ENCODE measurements at places on chromosomes 2 and 18.
A peak's percentile ranks its signal among the peaks of the same experiment; 100 is the strongest.

- no peak for DNase-seq
Observed at GRCh38 chr2:104793966-104794365, 59.9 kb upstream of the POU3F3 start.

- peak; percentile 39 for DNase-seq
Observed at GRCh38 chr2:241859436-241860183, 916 bp upstream of the PDCD1 start.

GRCh38 chr2:97749581-97749980 is 36.2 kb downstream of the ZAP70 start:
- DNase-seq: no peak

- DNase-seq: no peak
Observed at GRCh38 chr2:197072533-197072932, 146.0 kb upstream of the PGAP1 start.

- no peak for DNase-seq
Observed at GRCh38 chr2:159131914-159132281, 154.6 kb downstream of the WDSUB1 start.

DNA sequence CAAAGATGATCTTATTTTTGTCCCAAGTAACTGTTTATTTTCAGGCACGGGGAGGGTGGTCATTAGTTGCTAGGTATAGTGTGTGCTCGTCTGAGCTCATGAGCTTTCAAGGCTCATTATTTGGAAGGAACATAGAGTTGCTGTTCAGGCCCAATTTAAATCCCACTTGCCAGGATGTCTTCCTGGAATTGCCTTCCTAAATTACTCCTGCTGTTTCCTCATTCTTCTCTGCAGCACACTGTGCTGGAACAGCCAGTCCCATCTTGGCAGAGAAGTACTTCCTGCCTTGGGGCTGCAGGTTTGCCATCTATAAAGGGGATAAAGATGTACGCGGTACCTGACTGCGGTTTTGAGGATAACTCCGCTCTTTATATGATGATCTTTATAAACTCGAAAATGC is 37.3 kb downstream of the GREB1 start:
- no peak for DNase-seq
